ENCODE measurements at places on chromosomes 2 and 18.

GRCh38 chr2:237604960-237605359 is 14.4 kb upstream of the RAB17 start:
- no peak for DNase-seq

- DNase-seq: no peak
These were observed 84.5 kb upstream of the ODC1 start for GRCh38 chr2:10532638-10533101.

- peak; percentile 31 for DNase-seq
These were observed 775.5 kb downstream of the RNF144A start for GRCh38 chr2:7692657-7693161.

DNA sequence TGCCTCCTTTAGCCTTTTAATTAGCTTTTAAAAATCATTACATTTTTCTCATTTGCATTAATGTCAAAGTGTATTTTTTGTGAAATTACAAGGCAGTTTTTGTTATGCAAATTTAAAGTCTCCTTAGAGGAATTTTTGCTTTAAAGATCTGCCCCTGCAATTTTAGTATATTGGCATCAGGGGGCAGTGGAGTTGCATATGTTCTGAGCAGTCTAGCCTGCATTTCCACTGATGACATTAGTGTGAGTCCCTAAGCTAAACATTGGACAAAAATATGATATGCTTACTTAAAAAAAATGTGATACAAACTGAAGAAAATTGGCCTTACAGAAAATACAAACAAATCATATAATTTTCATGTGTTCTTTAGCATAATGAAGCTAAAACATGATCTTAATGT is 426.5 kb downstream of the SLC4A3 start:
- peak; percentile 27 for DNase-seq

GRCh38 chr2:77604953-77605929 is 83.1 kb upstream of the LRRTM4 start:
- no peak for DNase-seq

Data from hematopoietic multipotent progenitor cell treated with erythropoietin and hydrocortisone succinate and interleukin-3 and kit ligand, for 4 days (in vitro differentiated cells).